ENCODE measurements at places on chromosomes 7 and 10. TPM values are rescaled to one million over a fixed set of nuclear protein-coding genes. Genes with fewer than 3 reads are reported as not detected.

DNA sequence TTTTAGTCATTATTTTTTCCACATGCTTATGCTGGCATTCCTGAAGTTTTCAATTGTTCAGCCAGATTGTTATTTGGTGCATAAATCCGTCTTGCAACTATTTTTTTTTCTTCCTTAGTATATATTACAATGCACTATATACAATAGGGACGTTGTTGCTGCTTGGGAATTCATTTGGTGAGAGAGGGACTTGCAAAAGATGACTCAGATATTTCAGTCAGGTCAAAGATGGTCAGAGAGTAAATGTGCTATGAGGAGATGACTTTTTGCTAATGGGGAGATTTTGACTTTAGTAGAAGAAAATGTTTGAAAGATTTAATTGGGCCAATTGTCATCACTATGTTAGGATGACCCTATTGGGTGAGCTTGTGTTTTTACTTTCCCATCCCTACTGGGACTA is 348.4 kb upstream of the MTPN start:
- H3K4me1 ChIP-seq: no peaks in the 10 kb centered on the region
- no peak overlapping the region for H3K27ac ChIP-seq
- no peaks in the 10 kb centered on the region for H3K36me3 ChIP-seq

- H3K27me3 ChIP-seq: no peaks in the 10 kb centered on the region
- no peak overlapping the region for H3K4me3 ChIP-seq
- no peak for DNase-seq
- H3K36me3 ChIP-seq: no peaks in the 10 kb centered on the region
- H3K4me1 ChIP-seq: no peaks in the 10 kb centered on the region
These were observed 464.8 kb downstream of the SEMA3D start for GRCh38 chr7:84722086-84722485.

DNA sequence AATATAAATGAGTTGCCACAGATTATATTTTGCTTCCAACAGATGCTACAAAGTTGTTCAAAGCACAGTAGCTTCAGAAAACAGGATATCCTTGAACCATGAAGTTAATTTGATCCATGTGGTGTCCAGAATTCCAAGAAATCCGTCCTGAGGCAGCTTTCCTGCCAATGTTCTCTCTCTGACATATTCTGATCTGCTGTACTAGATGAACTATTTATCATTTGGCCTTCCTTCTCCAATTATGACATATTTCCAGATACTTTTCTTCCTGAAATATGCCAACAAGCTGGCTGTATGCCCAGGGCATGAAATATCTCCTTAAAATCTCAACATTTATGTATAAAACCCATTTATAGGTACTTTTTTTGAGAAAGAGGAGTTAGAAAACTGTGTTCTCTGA is 141.1 kb downstream of the SPAG6 start:
- no peak overlapping the region for H3K4me3 ChIP-seq
- DNase-seq: no peak
- H3K27ac ChIP-seq: no peak overlapping the region
- peaks cover 18% of the 10 kb centered on the region for H3K4me1 ChIP-seq

- peak; percentile 20 for DNase-seq
- no peaks in the 10 kb centered on the region for H3K36me3 ChIP-seq
- no peak overlapping the region for H3K27ac ChIP-seq
- H3K4me1 ChIP-seq: peaks cover 59% of the 10 kb centered on the region
These were observed 23.6 kb downstream of the ST8SIA6 start for GRCh38 chr10:17430647-17431355.

DNA sequence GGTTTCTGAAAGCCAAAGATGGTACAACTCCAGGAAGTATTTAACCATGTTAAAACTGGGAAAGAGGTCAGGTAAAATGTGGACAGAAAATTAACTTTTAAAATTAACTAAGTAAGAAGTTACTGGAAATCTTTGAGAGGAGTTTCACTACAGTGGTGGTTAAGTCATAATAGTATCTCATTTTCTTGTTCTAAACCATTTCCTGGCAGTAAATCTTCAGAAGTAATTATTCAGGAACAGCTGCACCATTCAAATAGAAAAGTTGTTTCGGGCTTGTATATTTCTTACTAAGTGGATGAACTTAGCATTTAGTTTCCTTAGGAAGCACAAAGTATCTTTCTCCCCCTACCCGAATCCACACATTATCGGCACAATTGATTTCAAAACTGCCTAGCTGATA is 27.1 kb downstream of the COPG2 start:
- H3K27me3 ChIP-seq: no peaks in the 10 kb centered on the region
- H3K36me3 ChIP-seq: peaks cover 18% of the 10 kb centered on the region
- H3K4me3 ChIP-seq: no peak overlapping the region
- H3K4me1 ChIP-seq: peaks cover 17% of the 10 kb centered on the region
- DNase-seq: no peak

- no peaks in the 10 kb centered on the region for H3K27me3 ChIP-seq
- no peak overlapping the region for H3K4me3 ChIP-seq
- no peak for DNase-seq
- no peak overlapping the region for H3K27ac ChIP-seq
These were observed 139.9 kb upstream of the DGKB start for GRCh38 chr7:15042285-15043065.

DNA sequence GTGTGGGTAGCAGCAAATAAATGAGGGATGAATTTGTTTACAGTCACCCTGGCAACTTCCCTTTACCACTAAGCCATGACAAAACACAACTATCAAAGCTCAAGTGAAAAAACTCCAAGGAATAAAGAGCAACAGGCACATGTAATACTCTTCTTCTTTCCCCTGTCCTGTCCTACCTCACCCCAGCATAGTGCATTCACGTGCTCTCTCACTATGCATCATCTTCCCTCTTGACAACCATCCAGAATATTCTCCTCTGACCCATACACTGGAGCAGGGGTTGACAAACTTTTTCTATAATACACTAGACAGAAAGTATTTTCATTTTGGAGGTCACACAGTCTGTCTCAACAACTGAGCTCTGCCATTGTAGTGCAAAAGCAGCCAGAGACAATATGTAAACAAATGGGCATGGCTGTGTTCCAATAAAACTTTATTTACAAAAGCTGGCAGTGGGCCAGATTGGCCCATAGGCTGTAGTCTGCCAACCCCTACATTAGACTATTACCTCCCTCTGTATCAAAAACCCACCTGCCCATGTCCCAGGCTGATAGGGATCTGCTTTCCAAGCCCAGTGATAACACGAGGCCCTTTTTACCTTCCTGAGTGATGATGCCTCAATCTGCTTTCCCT is 354.5 kb downstream of the FGFR2 start:
- DNase-seq: no peak
- H3K27ac ChIP-seq: no peak overlapping the region
- no peaks in the 10 kb centered on the region for H3K36me3 ChIP-seq
- H3K4me1 ChIP-seq: no peaks in the 10 kb centered on the region
- peaks cover 3% of the 10 kb centered on the region for H3K27me3 ChIP-seq

DNA sequence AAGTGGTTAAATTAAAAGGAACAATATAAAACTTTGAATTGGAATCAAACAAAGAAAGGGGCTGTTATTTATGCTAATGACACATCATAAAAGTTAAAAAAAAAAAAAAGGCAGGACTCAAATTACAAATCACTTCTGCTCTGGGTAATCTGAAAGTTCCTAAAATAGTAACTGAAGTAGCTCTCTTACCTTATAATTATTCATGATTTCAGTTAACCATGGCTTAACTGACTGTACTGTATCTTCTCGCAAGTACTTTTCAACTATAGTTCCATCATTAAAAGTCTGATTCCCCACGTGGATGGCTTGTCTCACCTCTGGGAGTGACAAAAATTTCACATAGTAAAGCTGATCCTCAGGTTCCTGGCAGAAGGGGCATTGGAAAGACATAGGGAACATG is 82.5 kb downstream of the CPVL start:
- H3K4me3 ChIP-seq: no peak overlapping the region
- no peak for DNase-seq
- H3K27ac ChIP-seq: no peak overlapping the region
- no peaks in the 10 kb centered on the region for H3K36me3 ChIP-seq

- H3K27ac ChIP-seq: no peak overlapping the region
- H3K27me3 ChIP-seq: peaks cover 18% of the 10 kb centered on the region
- no peaks in the 10 kb centered on the region for H3K4me1 ChIP-seq
- no peak for DNase-seq
- H3K4me3 ChIP-seq: no peak overlapping the region
These were observed 34.5 kb downstream of the CLEC2L start for GRCh38 chr7:139557857-139558581.

DNA sequence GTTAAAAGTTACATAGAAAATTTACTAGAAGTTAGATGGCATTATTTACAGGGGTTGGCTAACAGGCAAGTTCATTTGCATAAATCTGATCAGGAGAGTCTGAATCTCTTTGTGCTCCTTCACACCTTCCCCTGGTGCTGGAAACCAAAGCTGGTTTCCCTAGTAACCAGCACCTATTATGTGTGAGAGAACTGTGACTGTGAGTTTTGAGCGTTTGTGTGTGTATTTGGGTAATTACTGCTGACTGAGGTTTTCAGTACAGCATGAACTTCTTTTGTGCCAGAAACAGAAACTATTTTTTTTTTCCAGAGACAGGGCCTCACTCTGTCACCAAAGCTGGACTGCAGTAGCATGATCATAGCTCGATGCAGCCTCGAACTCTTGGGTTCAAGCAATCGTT is 10.3 kb upstream of the IFIT1B start:
- peaks cover 5% of the 10 kb centered on the region for H3K4me1 ChIP-seq
- no peak for DNase-seq
- no peak overlapping the region for H3K27ac ChIP-seq
- peaks cover 24% of the 10 kb centered on the region for H3K27me3 ChIP-seq

DNA sequence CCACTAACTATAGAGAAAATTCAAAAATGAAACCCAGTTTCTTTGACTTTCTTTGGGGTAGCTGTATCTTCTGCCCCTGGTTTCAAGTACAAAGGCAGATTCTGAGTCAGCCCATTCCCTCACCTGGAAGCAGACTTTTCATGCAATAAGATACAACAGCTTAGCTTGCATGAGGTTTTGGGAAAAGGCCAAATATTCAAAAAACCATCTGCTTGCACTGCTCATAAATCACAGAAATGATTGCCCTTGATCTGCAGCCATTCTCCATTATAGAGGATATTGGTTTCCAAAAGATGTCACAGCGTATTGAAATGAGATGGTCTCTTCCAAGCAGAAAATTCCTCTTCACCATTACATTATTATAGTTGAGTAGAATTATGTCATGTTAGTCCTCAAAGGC is 354.0 kb downstream of the PHF14 start:
- no peak for DNase-seq
- peaks cover 3% of the 10 kb centered on the region for H3K4me1 ChIP-seq
- no peak overlapping the region for H3K27ac ChIP-seq
- no peaks in the 10 kb centered on the region for H3K36me3 ChIP-seq

DNA sequence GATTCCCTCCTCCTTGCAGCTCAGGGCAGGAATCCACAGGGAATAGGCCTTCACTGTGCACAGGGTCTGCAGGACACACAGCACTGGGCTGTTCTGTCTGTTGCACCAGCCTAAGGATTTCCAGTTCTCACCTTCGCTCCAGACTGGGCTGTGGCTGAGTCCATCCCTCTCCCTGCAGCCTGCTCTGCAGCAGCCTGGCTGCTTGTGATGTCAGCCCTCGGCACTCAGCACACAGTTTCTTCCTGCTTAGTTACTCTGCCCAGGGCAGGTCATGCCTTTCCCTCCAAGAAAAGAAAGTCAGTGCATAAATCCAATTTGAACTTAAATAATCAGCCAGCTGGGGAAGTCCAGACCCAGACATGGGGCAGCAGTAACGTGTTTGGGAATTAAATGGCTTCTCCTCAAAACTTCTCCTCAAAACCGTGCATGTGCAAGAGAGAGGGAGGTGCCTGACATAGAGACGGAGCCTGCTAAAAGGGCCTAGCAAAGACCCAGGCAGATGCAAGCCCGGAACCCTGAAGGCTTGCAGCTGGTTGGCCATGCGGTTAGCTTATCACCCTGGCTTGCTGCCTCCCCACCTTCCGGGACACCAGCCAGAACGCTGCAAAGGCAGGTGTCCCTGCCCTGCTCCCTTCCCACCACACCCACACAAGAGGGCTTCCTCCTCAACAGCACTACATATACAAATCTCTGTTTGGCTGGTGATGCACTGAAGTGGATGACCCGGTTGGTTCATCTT is 10.9 kb upstream of the GDF2 start:
- no peaks in the 10 kb centered on the region for H3K36me3 ChIP-seq
- no peak overlapping the region for H3K27ac ChIP-seq
- DNase-seq: peak; percentile 23
- H3K4me1 ChIP-seq: peaks cover 12% of the 10 kb centered on the region

- H3K4me3 ChIP-seq: no peak overlapping the region
- no peaks in the 10 kb centered on the region for H3K27me3 ChIP-seq
- H3K36me3 ChIP-seq: no peaks in the 10 kb centered on the region
- H3K4me1 ChIP-seq: no peaks in the 10 kb centered on the region
These were observed 9.9 kb upstream of the OR6V1 start for GRCh38 chr7:143042159-143042789.

DNA sequence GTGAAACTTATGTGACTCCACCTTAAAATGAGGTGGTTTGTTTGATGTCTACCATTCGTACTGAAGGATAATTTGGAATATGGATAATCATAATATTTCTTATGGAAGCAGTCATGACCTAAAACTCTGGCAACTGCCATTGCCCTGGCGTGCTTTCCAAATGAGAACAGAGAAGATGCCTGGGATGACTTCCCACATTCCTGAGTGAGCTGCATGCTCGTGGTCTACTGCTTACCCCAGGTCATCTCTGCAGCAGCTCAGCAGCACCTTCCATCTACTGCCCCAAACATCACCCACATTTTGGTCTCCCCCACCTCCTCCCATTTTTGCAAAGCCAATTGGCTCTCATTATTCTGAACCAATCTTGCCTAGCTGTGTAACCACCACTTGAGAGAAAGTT is 40.1 kb downstream of the LYZL1 start:
- peaks cover 3% of the 10 kb centered on the region for H3K27me3 ChIP-seq
- H3K4me3 ChIP-seq: no peak overlapping the region
- no peaks in the 10 kb centered on the region for H3K36me3 ChIP-seq
- no peak overlapping the region for H3K27ac ChIP-seq
- DNase-seq: no peak

DNA sequence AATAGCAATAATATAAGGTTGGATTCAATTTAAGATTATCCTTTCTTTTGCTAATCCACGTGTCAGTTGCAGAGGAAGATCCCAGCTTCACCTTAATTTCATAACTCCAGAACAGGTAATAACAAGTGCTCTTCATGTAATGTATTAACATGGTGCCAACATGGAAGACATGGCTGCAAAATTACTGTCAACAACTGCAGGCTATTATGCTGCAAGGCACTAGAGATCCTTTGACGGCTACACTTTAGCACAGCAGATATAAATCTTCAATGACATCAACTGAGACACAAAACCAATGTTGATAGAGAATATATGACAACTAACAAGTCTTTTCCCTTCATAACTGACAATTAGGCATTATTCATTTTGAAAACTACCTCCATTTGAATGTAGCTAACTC is 96.1 kb downstream of the RNF133 start:
- no peak overlapping the region for H3K27ac ChIP-seq
- H3K4me3 ChIP-seq: no peak overlapping the region
- no peaks in the 10 kb centered on the region for H3K4me1 ChIP-seq

CALCR gene
- total RNA-seq: not detected

FKBP6 gene
- total RNA-seq: not detected

FBXL15 gene
- 14.5 TPM for total RNA-seq

SNX10 gene
- 48.3 TPM for total RNA-seq

FAM241B gene
- total RNA-seq: 10.2 TPM

CALML5 gene
- not detected for total RNA-seq

NANOS1 gene
- total RNA-seq: 1.0 TPM

SFTPD gene
- not detected for total RNA-seq

EN2 gene
- not detected for total RNA-seq
